Head of caudate nucleus (tissue), 42 donors: ENCODE measurements at places on chromosomes 7 and 10.

DNA sequence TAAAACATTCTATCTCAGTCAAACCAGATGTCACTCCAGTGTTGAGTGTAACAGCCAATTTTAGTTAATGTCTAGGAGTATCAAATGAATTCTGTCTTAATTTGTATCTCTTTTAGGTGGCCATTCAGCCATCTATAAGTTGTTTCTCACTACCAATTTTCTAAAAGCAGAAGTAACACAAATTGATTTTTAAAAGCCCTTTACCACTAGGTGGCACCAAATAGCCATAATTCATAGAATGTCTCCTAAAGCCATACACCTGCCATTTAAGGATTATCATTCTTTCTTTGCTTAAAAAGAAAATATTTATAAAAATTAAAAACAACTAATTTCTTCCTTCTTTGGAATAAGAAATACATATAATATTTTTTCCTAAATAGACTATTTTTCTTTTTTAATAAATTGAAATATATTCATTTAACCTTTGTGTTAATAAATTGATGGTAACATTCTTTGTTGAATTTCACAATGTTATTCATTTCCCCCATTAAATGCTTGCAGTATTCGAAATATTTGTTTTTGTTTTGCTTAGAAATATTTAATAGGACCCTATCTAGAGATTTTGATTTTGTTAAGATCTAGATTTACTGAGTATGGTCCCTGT, 107.8 kb upstream of the PPP1R3A start:
- DNase-seq, result peak; percentile 32

GRCh38 chr10:74145133-74145532, 5.5 kb downstream of the AP3M1 start:
- no peak for DNase-seq

DNA sequence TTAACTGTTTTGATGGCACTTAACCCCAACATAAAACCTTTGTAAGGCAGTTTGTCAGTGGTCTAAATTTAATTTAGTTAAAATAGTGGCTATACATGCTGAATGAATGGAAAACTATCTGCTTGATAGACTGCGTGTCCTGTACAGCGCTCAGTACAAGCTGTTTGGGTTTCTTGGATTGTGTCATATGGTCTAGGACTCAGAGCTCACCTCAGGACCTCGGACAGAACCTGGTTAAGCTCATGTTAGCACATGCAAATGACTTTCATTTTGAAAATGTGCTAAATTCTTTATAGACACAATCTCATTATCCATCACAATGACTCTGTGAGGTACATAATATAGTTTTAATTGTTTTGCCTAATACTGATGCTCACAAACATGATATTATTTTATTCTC, 55.7 kb upstream of the RELN start:
- DNase-seq, result no peak

DNA sequence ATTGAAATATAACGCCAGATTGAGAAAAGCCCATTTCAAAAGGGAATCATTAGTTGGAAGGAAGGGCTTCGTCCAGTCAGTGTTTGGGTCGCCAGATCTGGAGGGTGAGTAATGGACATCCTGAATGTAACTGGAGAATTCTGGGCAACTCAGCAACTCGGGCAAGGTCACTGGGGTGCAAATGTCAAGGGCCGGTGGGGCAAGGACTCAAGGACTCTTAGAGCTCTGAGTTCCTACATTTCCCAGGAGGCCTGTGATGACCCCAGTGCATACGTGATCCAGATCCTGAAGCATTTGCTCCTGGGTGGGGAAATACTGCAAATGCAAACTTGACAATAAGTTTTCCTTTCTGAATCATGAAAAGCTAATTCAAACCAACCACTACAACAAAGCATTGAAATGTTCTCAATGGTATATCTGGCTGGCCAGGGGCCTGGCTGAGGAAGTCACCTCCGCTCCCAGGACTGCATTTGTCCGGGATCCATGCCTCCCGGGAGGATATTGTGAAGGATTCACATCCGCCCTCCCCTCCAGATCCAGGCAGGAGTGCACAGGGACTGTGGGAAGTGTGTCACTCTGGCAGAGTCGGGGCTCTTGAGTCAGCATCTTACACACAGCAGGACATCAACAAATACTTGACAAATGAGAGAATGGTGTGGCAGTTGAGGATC, 164.0 kb downstream of the FANK1 start:
- no peak for DNase-seq

GRCh38 chr7:140889645-140890044, 35.1 kb downstream of the BRAF start:
- DNase-seq, result no peak

DNA sequence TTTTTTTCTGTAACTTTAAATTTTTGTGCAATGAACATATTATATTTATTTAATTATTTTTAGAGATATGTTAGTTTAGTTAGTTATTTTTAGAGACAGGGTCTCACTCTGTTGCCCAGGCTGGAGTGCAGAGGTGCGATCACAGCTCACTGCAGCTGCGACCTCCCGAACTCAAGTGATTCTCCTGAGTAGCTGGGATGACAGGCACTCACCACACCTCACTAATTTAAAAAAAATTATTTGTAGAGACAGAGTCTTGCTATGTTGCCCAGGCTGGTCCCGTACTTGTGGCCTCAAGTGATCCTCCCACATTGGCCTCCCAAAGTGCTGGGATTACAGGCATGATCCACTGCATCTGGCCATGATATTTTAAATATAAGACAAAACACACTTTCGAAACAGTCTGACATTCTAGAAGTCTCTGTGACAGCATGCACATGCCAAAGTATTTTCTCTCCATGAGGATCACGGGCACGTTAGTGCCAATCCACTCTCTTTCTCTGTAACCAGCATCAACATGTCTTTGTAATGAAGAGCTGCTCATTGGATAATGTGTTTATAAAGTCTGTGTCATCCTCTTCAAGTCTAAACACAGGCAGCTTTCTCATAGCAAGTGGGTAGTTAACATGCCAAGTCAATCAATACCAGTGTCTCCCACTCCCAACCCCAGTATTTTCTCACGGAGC, 137.4 kb downstream of the GLI3 start:
- DNase-seq, result no peak

DNA sequence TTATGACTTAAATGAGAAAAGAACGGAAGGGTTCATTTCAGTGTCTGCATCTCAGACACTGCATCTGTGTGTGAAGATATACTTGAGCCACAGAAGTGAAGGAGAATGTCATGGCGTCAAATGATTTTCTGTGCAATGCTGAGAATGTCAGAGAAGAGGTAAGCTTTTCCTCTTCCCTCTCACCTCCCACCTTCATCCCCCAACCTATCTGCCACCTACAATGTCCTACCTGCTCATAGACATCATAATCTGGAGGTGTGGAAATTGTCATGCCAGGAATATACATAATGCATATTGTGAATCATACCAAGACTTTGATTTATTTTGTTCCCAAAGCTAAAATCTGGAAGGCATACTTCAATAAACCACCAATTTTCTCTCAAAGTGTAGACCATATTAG, 53.7 kb downstream of the CTTNBP2 start:
- DNase-seq, result peak; percentile 25

DNA sequence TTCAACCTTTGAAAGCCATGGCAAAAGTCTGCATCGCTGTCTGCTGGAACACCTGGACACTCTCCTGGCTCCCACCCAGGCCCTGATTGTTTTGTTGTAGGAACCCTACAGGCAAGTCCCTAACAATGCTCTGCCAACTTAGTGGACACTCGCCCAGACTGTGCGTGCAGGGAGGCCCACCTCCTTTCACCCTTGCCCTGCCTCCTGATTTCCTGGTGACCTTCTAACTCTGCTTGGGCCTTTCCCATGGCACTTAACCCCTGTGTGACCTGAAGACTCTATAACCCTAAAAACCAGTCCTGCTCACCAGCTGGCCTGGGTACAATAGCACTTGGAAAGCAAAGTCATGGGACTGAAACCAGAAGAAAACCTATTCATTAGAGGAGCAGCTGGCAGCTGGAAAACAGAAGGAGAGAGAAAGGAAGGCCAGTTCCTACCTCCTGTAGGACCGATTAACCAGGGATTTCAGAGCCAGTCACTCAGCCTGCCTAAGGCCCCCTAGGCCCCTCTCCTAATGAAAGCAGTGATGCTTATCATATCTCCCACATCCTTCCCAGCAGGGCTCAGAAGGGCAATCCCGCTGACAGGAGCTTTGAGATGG, 82.7 kb upstream of the KMT2E start:
- no peak for DNase-seq

- DNase-seq, result no peak
These were observed 71.2 kb downstream of the AOAH start for GRCh38 chr7:36653008-36653662.

DNA sequence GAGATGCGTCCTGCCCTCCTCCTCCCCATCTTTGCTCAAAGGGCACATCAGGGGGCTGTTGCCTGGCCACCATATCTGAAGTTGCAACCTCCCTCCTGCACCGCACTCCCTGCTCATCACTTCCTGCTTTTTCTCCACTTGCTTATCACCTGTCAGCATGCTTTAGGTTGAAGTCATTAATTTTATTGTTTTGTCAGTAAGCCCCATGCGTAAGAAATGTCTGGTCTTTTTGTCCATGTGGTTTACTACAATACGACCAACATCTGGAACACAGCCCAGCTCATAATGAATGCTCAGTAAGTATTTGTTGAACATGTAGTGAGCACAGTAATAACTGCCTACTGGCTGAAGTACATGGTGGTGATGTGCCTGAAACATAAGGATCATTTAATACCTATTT, 71.6 kb upstream of the GJD4 start:
- no peak for DNase-seq

GRCh38 chr7:28587211-28587610, 174.9 kb downstream of the CREB5 start:
- DNase-seq, result no peak

DNA sequence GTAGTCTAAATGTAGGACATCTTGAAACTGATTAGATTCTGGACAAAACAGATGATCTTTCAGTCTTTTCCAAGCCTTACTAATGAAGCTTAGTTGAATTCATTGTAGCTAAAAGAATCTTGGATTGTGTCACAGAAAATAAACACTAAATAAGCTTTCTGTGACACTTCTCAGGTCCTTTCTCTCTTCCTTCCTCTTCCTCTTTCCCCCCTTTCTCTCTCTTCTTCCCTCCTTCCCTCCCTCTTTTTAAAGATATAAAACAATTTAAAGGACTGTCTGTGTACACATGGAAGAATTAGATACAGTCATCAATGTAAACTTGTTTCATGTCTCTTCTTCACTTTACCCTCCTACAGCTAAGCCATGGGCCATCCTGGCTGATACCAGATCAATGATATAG, 5.3 kb upstream of the COMMD3 start:
- DNase-seq, result no peak

DNA sequence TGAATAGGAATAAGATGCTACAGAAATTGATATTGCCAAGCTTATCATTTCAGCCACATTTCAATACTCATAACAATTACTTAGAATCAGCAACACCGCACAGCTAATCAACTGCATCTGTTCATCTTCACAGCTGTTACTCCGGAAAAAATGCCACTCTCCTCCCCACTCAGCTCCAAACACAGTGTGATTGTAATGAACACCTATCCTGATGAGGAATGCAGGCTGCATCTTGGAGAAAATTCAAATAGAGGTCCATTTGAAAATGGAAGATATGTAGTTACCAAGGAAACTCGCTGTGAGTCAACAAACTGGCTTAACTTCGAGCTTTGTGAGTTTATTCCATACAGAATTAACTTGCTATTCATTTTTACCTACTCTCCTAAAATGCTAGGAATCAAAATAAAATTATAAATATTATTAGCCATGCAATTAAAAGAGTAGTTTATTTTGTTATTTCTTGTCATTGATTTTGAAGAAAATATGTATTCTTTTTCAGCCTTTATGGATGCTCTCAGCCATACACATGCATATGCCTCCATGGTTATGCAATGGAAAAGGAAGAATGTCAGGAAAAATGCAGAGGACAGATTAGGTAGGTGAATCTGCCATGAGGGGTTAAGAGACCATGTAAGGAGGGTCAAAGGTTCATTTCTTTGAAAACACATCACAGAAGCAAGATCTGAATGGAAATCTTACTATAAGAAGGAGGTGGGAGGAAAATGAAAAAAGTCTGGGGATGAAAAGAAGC, 267.2 kb downstream of the POM121L12 start:
- DNase-seq, result no peak

DNA sequence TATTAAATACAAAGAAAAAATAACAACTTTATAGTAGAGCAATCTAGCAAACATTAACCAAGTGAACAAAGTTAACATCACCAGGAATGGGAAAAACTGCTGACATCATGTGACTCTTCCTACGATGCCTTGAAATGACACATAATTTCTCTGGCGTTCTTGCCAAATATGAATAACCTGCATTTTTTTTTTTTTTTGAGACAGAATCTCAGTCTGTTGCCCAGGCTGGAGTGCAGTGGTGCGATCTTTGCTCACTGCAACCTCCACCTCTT, 126.5 kb upstream of the VKORC1L1 start:
- no peak for DNase-seq

DNA sequence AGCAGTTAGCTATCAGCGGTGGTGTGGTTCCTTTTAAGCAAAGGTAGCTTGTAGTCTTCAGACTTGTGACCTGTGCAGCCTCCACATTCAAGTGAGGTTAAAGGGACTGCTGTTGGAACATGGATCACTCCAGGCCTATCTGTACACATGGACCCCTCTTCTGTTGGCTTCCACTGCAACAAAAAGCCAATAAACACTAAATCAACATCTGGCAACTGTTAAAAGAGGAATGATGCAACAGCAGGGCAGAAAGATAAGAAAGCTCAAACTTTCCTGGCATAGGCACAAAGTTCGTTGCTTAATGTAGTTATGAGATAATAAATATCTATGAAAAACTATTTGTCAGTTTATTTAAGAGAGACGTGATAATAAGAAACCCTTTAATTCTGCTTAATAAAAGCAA, 4.0 kb upstream of the MINPP1 start:
- no peak for DNase-seq

DNA sequence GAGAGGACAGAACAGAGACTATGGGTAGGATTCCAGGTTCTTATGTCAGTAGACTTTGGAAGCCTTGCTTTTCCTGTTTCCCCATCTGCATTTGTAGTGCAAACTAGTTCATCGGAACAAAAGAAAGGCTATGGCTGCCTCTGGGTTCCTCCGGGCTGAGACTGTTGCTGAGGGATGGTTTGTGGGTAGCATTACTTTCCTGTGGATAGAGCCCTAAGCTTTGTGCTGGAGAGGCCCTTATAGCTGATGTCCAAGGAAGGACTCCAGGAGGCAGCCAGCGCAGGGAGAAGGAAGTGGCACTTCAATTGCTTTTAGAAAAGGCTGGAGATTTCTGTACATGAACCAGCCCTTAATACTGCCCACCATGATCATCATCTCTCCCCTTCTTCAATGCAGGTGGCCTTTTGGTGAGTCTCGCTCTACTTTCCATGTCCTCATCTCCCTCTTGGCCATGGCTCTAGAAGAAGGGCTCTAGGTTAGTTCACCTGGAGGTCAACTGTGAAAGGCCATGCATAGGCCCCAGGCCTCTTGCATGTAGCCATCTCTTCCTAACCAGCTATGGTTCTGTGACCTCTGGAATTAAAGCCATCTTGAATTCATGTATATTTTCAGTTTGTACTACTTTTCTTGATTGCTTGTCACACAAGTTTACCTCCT, 15.4 kb downstream of the MXI1 start:
- DNase-seq, result no peak
